ENCODE measurements at places on chromosomes 4 and X.

DNA sequence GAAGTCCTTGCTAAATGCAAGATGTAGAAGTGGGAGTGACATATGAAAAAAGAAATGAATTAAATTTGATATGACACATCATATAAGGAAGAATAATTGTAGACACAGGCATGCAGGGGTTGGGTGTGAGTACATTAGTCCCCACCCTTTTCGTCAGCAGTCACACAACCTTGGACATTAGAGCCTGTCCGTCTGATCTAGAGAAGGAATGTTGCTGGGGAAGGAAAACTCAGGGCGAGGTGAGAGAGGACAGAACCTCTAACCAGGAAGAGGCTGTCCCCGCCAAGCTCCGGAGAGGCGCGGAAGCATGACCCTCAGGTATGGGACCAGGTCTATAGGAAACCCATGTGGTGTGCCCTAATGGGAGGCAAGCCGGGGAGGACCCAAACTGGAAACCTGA, 102.1 kb downstream of the RELL1 start:
- no peak for DNase-seq

GRCh38 chr4:139560406-139561104, 4.5 kb upstream of the SETD7 start:
- no peak for DNase-seq

DNA sequence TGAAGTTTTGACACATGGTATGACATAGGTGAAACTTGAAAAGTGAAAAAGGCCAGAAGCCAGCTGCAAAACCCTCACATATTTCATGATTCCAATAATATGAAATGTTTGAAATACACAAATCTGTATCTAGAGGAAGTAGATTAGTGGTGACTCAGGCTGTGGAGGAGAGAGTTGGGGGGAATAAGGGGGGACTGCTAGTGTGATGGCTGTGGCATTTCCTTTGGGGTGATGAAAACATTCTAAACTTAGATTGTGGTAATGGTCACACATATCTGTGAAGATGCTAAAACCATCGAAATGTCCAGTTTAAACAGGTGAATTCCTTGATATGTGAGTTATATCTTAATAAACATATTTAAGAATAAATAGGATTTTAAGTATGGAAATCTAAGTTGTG, 343.5 kb upstream of the SFRP2 start:
- no peak for DNase-seq

- DNase-seq: no peak
Observed at GRCh38 chr4:169096221-169096620, 86.2 kb upstream of the CBR4 start.

GRCh38 chr4:156475322-156475721, 496.3 kb downstream of the PDGFC start:
- DNase-seq: no peak

DNA sequence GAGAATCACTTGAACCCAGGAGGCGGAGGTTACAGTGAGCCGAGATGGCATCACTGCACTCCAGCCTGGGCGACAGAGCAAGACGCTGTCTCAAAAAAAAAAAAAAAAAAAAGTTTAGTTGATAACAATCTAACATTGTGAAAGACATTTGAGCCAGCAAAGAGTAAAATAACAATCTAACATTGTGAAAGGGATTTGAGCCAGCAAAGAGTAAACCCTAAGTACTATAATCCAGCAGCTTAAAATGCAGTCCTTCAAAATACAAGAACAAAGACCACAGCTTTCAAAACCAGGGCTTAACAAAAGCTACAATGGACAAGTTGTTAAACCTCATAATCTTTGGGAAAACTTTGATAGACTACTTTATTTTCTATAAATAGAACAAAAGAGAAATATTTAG, 16.9 kb downstream of the MFAP3L start:
- DNase-seq: no peak

- no peak for DNase-seq
Observed at GRCh38 chrX:12378253-12378652, 240.0 kb downstream of the FRMPD4 start.
